ENCODE measurements at places on chromosomes 3 and 15.

GRCh38 chr3:14829811-14830210 lies 11.0 kb downstream of the FGD5 start:
- DNase-seq: no peak

DNA sequence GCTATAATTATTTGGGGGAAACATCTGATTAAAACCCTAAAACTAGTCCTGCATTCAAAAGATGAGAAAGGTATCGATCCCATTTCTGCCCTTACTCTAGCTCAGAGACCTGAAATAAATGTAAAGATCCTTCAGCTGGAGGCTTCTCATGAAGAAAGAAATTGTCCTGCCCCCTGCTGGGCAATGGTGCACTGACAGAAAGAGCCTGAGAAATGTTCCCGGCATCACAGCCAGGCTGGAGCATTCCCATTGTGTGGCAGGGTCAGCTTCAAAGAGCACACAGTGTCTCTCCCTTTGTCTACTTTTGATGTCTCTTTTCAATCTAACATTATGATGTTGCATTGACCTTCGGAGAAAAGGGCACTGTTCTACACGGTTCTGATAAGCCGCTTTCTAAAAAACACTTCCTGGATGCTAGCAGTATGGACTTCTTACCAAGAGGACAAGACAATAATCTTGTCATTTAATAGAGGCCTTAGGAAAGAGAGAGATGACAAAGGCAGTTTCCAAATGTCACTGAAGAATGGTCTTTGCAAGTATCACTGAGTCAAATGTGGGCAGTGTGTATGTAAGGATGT lies 287.5 kb downstream of the MAGI1 start:
- peak; percentile 13 for DNase-seq

GRCh38 chr15:92392462-92392861 lies 1.2 kb upstream of the ST8SIA2 start:
- peak; percentile 13 for DNase-seq

DNA sequence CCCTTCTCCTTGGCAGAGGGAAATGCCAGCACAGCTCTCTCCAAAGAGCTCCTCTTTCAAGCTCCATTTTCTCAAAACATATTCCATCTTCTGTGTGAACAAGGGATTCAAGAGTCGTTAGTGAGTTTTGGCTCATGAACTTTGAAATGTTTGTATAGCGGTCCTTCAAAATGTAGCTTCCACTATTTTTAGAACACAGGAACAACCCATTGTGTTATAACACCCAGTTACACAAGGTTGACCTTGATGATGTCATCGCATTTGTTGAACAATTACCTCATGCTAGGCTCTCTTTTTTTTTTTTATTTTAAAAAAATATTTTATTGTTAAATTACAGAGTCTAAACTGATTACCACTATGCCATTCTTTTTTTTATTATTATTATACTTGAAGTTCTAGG lies 251.7 kb downstream of the THSD4 start:
- no peak for DNase-seq

- DNase-seq: no peak
Observed at GRCh38 chr3:168877899-168878298, 782.2 kb upstream of the GOLIM4 start.

DNA sequence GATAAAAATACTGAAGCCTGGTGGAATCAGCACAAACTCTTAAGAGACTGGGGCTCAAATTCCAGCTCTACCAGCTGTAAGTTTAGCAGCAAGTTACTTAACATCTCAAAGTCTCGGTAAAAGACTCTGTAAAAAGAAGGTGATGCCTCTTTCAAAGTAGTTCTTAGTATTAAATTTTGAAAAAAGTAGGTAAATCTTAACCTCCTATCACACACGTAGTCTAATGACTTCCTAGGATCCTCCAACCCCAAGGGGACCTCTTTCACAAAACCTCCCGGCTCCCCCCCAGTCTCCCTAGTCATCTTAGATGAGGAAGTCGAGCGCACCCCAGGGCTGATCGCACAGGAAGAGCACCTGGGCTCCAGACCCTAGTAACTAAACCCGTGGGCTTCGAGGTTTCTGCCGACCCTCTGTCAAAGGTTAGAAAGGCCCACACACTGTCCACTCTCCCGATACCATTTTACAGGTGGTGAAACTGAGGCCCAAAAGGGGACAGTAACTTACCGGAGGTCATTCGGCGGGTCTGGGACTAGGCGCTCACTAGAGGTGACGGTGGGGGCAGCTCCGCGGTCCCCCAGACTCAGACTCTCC lies 427 bp downstream of the MBD4 start:
- peak; percentile 19 for DNase-seq

All from muscle of arm (tissue), 14 donors.